ENCODE measurements at places on chromosomes 1 and 21.

GRCh38 chr1:107941123-107941522 lies 23.9 kb downstream of the VAV3 start:
- no peak for DNase-seq

DNA sequence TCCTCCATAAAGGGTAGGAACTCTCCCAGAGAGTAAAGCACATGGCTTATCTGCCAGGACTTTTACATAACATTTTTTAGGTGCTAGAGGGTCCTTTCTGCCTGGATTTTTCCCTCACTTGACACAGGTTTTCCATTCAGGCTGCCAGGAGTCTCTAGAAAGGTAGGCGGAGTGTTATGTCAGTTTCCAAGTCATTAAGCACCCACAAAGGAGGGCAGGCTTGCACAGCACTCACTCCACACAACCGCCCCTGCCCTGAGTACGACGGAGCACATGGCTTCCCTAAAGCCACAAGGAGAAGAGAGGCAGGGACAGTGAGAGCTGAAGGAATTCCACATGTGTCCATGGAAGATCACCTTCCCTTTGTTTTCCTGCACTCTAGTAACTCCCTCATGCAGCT lies 55.7 kb downstream of the CAPZB start:
- DNase-seq: no peak

DNA sequence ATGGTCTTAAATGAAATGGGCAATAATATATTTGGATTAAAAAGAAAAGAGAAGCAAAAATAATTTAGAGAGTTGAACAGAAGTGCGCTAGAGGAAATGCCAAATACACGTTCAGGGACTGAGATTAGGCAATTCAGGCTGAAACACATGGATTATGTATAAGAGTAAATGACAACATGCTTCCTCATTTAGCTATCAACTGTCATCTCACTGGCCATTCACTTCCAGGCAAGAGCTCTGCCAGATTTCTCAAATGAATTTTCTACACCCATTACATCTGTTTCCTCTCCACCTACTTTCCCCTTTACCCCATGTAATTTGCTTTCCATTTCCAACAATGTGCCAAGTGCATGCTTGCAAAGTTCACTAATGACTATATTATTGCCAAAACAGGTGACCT lies 582.4 kb downstream of the LTN1 start:
- no peak for DNase-seq

GRCh38 chr1:184620469-184620868 lies 134.2 kb downstream of the EDEM3 start:
- DNase-seq: no peak

Measured in IMR-90 (cell line).